ENCODE measurements at places on chromosomes 2 and 18. TPM values are rescaled to one million over a fixed set of nuclear protein-coding genes. Genes with fewer than 3 reads are reported as not detected.

DNA sequence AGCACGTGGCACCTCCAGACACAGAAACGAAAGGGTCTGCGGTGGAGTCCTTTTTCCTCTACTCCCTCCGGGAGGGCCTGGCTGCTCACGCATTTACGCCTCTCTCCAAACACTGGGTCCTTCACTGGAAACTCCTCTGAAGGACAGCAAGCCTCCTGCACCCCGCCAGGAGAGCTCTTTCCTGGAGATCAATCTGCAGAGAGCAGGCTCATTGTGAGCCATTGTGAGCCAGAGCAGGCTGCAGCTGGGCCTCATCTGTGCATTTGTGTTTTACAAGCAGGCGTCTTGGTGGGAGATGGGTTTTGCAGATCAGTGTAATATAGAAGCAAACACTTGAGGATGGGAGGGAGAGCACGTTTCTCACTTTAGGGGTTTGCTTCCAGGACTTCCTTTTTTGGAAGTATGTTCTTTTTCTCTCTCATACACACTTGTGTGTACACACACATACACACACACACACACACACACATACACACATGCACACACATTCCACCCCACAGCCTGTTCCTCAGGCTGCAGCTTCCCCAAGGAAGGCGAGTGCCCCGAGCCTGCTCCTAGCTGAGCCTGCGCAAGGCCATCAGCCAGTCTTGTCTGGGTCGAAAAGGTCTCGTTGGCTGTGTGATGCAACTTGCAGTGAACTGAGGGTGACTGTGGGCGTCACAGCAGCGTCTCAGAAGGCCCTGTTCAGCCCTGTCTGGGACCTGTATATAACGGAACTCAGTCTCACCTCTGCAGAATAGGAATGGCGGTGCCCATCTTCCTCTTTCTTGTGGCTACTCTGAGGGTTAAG is 163.5 kb downstream of the GLI2 start:
- no peak for DNase-seq

GRCh38 chr2:179572544-179572943 is 288.9 kb downstream of the ZNF385B start:
- no peak for DNase-seq

GRCh38 chr2:142533177-142533576 is 344.3 kb upstream of the KYNU start:
- no peak for DNase-seq

CYTIP gene
- not detected for total RNA-seq

PROKR1 gene
- total RNA-seq: not detected

ICOS gene
- total RNA-seq: not detected

RMC1 gene
- total RNA-seq: 43.6 TPM

Data from A172 (cell line).